Type B pancreatic cell (in vitro differentiated cells): ENCODE measurements at places on chromosomes 12 and 14. TPM values are rescaled to one million over a fixed set of nuclear protein-coding genes. Genes with fewer than 3 reads are reported as not detected.

Gene BICDL1
- 7.4 and 7.8 TPM in 2 replicates for total RNA-seq

Gene DACT1
- total RNA-seq: 5.2 and 29.7 TPM in 2 replicates

Gene HECTD4
- total RNA-seq: 57.6 and 62.1 TPM in 2 replicates

Gene WSCD2
- 5.0 and 72.9 TPM in 2 replicates for total RNA-seq

Gene POTEM
- not detected in 2 replicates for total RNA-seq

Gene KERA
- 0.17 and 0.24 TPM in 2 replicates for total RNA-seq

Gene OR4E2
- not detected in 2 replicates for total RNA-seq

Gene NRXN3
- total RNA-seq: 19.1 and 19.8 TPM in 2 replicates

Gene KRT73
- total RNA-seq: 0.12 TPM in 1 of 2 replicates, not detected in the other

Gene SLC25A21
- 0.55 and 0.58 TPM in 2 replicates for total RNA-seq

Gene RNF212B
- not detected in 2 replicates for total RNA-seq

Gene FGF23
- 0.10 TPM in 1 of 2 replicates, not detected in the other for total RNA-seq

Gene HRK
- total RNA-seq: 1.9 and 6.6 TPM in 2 replicates

Gene TRHDE
- total RNA-seq: 1.7 and 3.2 TPM in 2 replicates

Gene MANSC1
- 16.8 and 77.1 TPM in 2 replicates for total RNA-seq

Gene IL26
- not detected in 2 replicates for total RNA-seq

Gene SNW1
- 78.6 and 81.2 TPM in 2 replicates for total RNA-seq

Gene SYCP3
- 0.07 TPM in 1 of 2 replicates, not detected in the other for total RNA-seq
